ENCODE measurements at places on chromosomes 1 and 21.

GRCh38 chr1:110097507-110098221, 14.6 kb upstream of the UBL4B start:
- no peak for DNase-seq

DNA sequence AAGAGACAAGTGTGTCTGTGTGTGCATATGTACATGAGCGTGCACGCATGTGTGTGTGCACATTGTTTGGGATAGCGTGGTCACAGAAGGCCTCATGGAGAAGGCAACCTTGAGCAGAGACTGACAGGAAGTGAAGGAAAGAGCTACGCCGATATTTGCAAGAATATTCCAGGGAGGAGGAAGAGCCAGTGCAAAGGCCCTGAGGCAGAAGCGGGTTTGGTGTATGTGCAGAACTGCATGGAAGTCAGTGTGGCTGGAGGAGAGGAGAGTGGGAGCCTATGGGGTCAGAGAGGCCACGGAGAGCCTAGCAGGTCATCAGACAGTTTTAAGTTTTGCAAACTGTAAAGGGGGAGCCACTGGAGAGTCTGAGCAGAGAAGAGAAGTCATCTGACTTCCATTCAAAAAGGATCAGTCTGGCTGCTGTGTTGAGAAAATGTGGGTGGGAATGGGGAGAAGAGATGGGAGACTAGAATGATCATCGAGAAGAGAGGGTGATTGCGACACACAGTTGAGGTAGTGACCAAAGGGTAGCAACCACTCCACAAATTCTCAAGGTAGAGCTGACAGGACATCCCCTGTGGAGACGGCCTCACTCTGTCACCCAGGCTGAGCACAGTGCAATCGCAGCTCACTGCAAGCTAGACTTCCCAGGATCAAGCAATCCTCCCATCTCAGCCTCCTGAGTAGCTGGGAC, 3.9 kb downstream of the CELA2B start:
- DNase-seq: no peak

DNA sequence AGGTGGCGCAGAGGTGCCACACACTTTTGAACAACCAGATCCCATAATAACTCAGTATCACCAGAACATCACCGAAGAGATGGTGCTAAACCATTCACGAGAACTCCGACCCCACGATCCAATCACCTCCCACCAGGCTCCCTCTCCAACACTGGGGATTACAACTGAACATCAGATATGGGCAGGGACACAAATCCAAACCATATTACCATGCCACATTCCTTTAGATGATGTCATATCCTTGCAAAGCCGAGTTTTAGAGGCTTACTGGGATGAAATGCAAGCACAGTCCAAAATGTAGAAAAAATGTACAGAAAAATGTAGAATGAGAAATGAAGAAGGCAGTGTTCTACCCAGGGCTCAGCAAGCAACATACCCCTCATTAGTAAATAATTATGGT, 64.7 kb downstream of the SGIP1 start:
- DNase-seq: peak; percentile 73

GRCh38 chr1:183810756-183811544, 6.0 kb downstream of the RGL1 start:
- DNase-seq: no peak

DNA sequence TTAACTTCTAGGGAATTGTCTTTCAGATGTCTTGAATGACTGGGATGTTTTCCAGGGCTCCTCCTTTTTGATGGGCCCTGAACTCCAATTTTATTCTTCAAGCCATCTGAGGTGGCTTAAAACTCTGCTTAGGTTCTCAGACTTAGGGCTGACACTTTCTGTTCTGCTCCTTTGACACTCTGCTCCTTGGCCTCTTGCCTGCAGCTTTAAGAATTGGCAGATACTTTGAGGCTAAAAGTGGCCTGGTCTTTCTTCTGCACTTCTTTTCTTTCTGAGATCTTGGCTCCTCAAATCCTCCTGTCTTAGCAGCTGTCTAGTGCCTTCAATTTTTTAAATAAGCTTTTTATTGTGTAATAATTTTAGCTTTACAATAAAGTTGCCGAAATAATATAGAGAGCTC, 294.6 kb downstream of the RPS6KC1 start:
- DNase-seq: no peak

GRCh38 chr1:29208442-29208841, 22.3 kb downstream of the MECR start:
- no peak for DNase-seq

- DNase-seq: no peak
These were observed 1.1 kb upstream of the ZNF692 start for GRCh38 chr1:248860007-248860406.

- no peak for DNase-seq
These were observed 183.5 kb downstream of the CDC42BPA start for GRCh38 chr1:227134686-227135314.

GRCh38 chr1:169090308-169090899, 16.1 kb upstream of the ATP1B1 start:
- DNase-seq: no peak

DNA sequence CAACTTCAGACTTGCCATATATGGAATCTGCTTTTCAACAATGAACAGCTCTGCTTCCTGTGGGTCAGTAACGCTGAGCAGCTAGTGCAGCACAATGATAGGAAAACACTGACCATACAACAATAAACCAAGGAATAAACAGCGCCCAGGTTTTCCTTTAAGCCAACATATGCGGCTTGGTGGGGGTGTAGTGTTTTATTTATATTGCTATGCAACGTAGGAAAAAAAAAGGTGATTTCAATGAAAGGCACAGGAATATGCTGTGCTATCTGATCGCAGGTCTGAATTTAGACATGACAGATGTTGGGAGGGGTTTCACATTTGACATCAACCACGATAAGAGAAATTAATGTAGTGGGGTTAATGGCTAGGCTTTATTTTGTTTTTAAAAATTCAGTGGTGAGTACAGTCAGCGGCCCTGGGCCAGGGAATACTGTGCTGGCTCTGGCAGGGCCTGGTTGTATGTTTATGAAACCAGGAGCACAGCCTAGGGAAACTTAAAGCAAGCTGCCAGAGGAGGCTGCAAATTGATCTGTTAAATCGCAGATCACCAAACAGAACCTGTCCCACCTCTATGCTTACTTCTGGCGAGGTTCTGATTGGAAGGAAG, 4.3 kb downstream of the TSPAN2 start:
- DNase-seq: no peak

DNA sequence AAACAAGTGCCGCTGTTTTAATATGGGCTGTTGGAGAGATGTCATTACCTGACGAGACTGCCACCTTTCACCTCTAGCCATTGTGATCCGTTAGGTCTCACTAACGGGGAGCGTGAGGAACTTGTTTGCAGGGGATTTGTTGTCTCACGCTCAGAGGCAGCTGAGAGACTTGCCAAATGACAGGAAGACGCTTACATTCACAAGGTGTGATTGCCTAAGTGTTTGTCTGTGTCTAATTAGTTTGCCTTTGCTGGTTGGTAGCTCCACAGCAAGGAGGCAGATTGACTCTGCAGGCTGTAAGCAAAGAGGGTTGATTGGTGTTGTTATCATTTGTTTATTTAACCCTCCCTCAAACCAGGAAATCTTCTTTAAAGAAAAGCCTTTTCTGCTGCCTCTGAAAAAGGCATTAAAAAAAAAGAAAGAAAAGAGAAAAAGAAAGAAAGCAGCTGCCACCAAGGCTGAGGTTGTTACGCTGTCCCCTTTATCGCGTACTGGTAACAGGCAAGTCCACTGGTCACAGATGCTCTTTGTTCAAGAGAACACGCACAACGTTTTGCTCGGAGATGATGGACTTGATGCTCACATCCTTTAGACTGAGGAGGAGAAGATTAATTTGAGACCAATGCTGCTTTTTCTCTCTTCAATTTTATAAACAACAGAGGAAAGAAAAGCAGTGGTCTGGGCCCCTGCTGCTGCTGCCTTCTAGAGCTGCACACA, 203.9 kb downstream of the ZNF326 start:
- DNase-seq: no peak

DNA sequence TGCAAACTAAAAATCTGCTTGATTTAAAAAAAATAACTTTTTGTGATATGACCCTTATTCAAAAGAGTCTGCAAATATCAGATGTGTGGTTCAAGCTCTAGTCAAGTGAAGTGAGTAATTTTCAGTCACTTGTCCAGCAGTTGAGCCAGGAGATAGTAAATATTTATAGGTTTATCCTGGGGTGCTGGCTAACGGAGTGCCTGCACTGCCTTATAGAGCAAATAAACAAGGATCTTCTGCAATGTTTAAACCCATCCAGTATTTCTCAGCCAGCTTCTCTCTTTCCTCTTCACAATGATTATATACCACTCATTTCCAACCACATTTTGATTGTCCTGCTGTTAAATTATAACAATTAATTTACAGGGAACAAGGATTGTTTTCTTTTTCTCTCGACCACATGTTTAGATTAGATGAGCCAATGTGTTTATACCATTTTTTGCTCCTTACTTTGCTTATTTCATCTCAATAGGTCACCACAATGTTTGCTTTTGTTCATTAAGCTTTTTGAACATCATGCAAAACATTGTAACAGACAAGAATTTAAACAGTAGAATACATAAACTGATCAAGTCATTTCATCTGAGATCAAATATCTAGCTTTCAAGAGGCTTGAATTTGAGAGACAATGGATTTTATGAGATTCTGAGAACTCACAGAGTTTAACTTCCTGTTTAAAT, 60.3 kb upstream of the GREM2 start:
- no peak for DNase-seq

GRCh38 chr1:109924316-109924715, 13.7 kb downstream of the CSF1 start:
- no peak for DNase-seq

GRCh38 chr1:185871627-185872150, 137.5 kb downstream of the HMCN1 start:
- DNase-seq: no peak

DNA sequence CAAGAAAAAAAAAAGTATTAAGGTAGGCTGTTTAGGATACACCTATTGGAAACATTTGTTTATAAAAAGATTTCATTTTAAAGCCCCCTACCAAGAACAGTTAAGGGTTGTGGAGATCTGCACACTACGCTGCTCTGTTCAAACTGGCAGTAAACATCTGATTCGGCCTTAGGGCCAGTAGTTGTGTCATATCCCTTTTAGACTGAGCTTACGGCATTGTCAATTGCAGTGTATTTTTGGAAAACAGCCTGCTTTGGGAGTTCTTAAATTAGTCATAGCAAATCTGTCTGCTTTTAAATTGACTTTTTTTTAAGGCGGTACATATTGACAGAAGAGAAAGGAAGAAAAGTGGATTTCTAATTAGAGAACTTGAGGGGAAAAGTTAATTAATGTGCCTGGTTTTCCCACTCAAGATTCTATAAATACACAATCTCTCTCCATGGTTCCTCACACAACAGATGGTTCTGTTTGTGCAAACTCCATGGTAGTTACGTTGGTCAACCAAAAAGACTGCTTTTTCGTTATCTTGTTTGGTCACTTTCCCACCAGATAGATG, 1.7 kb upstream of the ELK4 start:
- peak; percentile 51 for DNase-seq

- DNase-seq: no peak
These were observed 6.5 kb downstream of the C1orf35 start for GRCh38 chr1:228096416-228097332.

- no peak for DNase-seq
These were observed 69.6 kb downstream of the FCRL5 start for GRCh38 chr1:157482717-157483116.

DNA sequence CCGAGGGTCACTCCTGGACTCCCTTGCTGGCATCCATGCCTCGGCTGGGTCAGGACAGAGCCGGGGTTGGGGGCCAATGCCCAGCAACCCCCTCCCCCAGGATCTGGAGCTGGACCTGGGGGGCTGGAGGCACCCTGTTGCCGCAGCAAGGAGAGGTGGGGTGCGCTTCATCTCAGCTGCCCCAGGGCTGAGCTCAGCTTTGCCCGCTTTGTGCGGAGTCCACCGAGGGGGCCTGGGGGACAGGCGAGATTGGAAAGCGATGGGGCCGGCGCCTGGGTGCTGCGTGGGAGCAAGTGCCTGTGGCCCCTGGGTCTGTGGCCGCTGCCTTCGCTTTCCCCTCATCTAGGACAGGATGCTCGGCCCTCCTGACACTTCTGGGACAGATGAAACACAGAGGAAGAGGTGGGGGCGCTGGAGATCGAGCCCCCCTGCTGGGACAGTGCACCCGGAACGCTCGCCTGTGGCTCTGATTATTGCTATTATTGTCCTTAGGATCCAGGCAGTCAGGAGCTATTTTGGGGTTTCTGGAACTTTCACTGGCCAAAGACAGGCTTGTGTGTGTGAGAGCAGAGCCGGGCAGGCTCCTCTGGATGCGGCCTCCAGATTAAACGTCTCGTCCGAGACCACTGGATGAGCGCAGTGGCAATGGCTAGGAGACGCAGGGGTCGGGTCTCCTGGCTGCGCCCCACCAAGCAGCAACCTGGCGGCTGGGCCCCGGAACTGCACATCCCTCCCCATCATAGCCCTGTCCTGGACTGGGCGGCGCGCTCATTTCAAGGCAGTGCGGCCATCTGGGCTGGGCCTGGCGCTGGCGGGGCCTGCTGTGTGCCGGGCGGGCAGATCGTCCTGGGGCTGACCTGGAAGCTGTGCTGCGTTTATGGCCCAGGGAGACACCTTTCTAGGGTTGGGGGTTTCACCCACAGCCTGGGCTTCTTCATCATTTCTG, 13.8 kb downstream of the PRDM16 start:
- DNase-seq: no peak

DNA sequence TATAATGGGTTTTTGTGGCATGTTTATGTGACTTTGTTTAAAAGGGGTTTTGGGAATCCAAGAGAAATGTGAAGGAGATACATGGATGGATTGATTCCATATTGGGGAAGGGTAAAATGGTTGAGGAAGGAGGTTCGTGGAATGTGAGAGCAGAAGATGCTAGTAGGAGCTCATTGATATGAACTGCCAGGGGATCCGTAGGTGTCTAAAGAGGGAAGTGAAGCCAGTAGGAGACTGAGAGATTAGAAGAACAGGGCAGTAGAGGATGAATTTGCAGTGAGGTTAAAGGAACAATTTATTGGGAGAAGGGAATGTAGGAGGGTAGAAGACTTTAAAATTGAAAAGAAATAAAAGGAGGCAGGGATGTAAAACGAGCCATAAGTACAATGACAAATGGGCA, 252.6 kb downstream of the GPR52 start:
- no peak for DNase-seq

- DNase-seq: no peak
These were observed 258.4 kb upstream of the ZRANB2 start for GRCh38 chr1:71339238-71339637.

- no peak for DNase-seq
These were observed 148.5 kb upstream of the EDN2 start for GRCh38 chr1:41632781-41633575.

DNA sequence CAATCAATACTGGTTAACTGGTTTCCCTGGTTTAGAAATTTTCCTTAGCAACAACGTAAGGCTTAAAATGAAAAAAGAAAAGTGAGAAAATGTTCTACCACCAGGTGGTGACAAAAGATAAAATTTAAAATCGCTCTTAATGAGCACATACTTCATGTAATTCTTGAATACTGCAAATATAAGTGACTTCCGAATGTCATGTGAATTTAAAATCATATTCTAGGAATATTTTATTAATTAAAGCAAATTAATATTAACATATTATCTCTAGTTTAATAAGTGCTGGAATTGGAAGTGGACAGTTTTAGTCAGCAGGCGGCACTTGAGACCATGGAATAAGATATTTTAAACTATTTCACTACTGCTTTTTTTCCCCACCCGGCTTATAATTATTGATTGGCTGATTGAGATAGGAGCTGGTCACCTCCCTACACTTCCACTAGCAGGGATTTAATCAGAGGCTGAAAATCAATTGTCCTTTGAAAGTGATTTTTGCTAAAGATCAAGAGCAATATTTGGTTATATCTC, 5.0 kb upstream of the ADAMTS1 start:
- peak; percentile 48 for DNase-seq
